ENCODE measurements at places on chromosomes 2 and 18.

- DNase-seq = no peak
Measured at GRCh38 chr2:18719978-18720775, 130.8 kb upstream of the NT5C1B start.

- no peak for DNase-seq
Measured at GRCh38 chr2:154911729-154912128, 213.2 kb downstream of the KCNJ3 start.

- no peak for DNase-seq
Measured at GRCh38 chr18:27227721-27228120, 42.6 kb upstream of the CHST9 start.

GRCh38 chr2:214484239-214484638 is 73.4 kb downstream of the VWC2L start:
- DNase-seq = no peak

DNA sequence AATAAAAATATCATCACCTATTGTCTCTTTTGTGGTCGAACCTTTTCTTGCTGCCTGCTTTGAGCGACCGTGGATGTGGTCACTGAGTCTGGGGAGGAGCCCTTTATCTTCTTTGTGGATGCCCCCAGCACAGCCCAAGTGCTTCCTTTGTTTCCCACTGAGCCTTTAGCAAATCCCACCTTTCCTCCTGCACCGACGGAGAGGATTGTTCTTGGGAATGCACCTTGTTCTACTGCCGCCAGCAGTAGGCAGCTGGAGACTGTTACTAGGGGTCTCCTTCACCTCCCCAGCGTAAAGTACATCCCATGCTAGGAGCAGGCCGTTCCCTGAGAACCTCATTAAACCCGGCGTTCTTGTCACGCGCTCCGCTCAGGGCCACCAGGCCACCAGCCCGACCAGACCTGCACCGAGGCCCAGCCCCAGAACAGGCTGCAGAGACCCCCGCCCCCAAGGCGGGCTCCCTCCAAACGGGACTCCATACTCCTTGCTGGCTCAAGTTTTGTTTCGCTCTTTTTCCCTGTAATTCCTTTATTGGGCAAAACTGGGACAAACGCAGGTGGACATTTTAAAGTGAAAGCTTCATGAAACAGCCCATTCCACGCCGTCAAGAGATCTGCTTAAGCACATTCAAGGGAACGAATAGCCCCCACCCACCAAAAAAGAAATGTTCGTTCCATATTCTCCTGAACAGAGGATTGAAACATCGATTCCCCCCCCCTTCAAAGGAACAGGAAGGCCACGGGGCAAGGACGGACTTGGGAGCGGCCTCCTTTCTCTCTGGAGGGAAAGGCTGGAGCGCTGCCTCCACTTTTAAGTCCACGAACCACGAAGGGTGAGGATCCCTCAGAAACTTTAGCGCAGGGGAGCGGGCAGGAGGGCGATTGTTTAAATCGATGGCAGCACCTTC is 1.1 kb upstream of the MAT2A start:
- no peak for DNase-seq

- no peak for DNase-seq
Measured at GRCh38 chr2:98473995-98474780, 29.5 kb downstream of the INPP4A start.

GRCh38 chr18:72197591-72197990 is 346.6 kb downstream of the CBLN2 start:
- no peak for DNase-seq

GRCh38 chr2:170420961-170421687 is 243.2 kb downstream of the MYO3B start:
- no peak for DNase-seq

GRCh38 chr2:31770741-31771140 is 190.0 kb upstream of the SRD5A2 start:
- DNase-seq = no peak

GRCh38 chr2:225431105-225431863 is 31.8 kb downstream of the NYAP2 start:
- DNase-seq = no peak

DNA sequence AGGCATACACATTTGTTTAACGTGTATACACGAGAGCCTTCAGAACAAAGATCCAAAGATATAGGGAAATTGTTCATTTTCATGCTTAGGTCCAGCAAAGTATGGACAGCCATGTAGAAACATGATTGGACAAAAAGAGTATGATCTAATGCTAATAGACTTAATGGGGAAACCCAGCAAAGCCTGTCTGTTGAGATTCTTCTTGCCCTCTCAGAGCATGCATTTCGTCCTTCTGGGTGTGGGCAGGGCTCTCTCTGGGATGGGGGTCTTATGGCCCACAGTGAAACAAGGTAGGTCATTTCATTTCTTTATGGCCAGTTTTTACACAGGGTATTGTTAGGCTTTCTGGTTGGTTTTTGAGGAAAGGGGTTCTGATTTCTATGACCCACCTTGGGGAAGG is 124.4 kb downstream of the COMMD1 start:
- DNase-seq = no peak

GRCh38 chr2:188668017-188668680 is 306.0 kb upstream of the COL3A1 start:
- no peak for DNase-seq

- DNase-seq = no peak
Measured at GRCh38 chr18:11553098-11553940, 56.1 kb upstream of the SLC35G4 start.

DNA sequence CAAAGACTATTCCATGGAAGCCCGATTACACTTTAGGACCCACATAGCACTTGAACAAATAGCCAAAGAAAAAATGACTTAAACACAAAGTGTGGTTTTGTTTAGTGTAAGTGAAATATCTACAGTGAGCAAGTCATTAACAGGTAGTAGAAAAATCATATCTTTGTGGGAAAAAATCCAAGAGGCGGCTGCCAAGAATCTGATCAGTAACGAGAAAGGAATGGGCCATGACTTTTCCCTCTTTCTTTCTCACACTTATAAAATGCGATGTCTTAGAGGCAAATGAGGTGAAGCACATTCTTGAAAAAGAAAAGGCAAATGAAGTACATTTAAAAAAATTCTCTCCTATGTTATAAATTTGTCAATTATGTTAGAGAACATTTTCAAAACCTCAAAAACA is 12.9 kb upstream of the GEMIN6 start:
- DNase-seq = no peak

DNA sequence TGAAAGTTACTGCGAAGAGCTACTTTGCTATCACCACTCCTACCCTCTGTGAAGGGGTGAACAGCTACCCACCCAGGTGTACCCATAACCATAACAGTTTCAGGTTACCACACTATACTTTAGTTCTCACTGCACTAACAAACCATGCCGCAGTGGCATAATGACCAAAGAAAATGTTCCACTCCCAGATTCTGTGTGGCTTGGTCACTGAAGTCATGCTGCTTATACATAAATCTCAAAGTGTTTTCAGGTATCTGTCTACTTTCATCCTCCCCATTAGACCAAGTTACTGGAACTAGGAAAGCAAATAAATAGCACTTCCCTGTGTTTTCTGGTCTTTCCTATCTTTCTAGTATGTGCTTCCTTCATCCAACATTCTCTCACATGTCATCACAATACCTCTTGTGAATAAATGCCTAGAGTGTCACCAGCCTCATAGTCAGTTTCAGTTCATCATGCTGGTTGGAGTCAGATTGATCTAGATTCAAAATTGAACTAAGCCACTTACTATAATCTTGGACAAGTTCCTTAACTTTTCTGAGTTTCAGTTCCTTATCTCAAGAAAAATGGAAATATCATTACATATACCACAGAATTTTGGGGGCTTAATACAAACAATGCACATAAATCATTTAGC is 293.6 kb downstream of the FSIP2 start:
- DNase-seq = no peak

DNA sequence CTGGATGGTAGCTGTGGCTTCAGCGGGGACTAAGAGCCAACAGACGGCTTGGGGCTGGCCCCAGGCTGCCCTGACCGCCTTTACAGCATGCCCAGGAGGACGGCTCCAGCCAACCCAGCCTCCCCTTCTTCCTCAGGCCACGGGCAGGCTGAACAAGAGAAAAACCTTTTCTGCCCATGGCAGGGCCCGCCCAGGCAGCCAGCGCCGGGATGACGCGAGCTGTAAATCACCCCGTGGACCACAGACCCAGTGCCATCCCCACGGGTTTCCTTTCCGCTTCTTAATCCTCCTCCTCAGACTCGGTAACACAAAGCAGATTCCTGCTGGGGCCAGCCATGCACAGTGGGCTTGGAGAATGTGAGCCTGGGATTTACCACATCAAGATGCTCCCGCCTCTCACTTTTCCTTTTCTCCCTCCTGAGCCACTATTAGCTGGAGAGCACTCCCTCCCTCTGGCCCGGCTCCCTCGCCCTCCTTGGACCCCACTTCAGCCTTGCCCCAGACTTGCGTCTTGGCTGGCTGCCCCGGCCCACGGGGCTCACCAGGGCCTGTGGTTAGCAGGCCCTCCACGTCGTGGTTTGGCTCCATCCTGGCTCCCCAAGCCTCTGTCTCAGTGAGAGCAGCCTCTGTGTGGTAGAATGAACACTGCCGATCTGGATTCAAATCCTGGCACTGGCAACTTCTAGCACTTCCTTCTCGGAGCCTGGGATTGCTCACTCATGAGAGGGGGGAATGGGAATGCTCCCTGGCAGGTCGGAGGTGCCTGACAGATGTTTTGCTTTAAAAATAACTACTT is 31.4 kb downstream of the ATOH8 start:
- DNase-seq = no peak

DNA sequence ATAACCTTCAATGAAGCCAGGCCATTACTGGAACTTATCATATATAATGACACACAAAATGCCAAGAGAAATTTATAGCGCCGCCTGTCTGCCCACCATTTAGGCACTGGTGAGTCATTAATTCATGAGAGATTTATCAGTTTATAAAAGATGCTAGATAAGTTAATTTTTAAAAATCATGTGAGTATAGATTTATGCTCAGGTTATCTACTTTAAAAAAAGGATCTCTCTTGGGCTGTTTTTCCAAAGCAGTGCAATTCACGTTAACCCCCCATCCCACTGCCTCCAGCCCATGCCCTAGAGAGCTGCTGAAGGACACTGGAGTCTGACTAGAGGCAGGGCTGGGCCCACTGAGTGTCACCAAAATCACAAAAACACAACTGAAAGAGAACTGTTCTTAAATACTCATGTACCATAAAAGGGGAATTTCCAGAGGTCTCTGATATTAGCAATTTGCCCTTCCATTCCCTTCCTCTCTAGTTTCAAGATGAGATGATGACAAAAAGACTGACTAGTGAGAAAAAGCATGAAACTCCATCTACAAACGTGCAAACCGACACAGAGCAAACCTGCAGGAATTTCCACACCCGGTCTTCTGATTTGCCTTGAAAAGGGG is 160.8 kb downstream of the BCL2 start:
- DNase-seq = peak; percentile 52

DNA sequence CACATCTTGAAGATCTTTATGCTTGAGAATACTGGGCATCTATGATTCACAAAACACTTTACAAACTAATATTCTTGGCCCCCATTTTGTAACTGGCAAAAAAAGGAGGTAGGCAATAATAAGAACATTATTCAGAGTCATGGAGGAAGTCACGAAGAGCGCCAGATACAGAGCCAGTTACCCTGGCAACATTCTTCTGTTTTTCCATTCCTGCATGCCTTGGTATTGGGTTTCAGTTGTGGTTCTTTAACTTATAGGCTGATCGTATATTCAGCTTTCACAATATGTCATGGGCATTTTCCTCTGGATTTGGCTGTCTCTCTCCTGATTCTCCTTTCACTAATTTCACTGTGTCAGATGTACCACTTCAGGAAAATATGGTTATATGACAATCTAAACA is 234.7 kb downstream of the HRH4 start:
- DNase-seq = no peak

GRCh38 chr2:3257826-3258225 is 119.8 kb downstream of the EIPR1 start:
- no peak for DNase-seq

GRCh38 chr2:222102575-222103349 is 196.0 kb downstream of the PAX3 start:
- DNase-seq = no peak

DNA sequence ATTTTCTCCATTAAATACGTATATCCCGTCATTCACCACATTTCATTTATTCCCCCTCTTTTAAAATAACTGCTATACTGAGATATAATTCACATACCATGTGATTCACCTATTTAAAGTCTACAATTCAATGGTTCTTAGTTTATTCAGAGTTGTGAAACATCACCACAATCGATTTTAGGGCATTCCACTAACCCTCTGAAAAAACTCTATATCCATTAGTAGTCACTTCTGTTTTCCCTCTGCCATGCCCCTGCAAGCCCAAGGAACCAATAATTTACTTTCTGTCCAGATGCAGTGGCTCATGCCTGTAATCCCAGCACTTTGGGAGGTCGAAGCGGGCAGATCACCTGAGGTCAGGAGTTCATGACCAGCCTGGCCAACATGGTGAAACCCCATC is 95.5 kb upstream of the FZD5 start:
- no peak for DNase-seq

GRCh38 chr2:11541693-11542274 is 7.9 kb downstream of the GREB1 start:
- DNase-seq = no peak

- DNase-seq = no peak
Measured at GRCh38 chr2:10229462-10230099, 73.1 kb upstream of the HPCAL1 start.

- DNase-seq = no peak
Measured at GRCh38 chr2:200220251-200220650, 86.2 kb upstream of the SPATS2L start.

DNA sequence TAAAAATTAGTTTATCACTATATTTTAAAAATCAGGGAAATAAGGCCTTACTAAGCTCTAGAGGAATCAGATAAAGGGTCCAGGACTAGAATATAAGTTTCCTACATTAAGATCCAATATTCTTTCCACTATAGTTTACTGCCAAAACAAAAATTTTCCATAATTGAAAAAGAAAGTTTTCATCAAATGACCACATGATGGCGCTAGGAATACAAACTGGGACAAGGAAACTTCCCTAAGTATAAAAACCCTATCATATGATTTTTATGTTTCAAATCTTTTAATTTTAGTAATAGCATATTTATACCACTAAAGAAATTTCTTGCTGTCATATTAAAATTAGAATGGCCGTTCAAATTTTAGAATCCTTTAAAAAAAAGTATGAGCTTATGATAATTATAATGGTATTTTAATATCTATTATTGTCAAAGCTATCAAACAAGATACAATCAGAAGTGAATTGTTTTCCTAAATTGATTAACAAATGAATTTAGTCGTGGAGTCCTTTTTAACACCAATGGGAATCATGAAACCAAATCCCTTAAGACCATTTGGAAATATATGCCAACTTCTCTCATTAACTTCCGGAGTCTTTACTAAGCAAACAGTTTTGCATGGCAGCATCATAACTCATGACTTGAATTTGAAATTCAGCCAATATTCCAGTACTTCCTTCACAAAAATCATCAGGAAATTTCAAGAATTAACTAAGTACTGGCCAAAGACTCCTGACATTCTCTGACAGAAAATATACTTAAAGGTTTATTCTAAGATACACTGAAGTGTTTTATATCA is 70.3 kb downstream of the SCN1A start:
- DNase-seq = no peak

DNA sequence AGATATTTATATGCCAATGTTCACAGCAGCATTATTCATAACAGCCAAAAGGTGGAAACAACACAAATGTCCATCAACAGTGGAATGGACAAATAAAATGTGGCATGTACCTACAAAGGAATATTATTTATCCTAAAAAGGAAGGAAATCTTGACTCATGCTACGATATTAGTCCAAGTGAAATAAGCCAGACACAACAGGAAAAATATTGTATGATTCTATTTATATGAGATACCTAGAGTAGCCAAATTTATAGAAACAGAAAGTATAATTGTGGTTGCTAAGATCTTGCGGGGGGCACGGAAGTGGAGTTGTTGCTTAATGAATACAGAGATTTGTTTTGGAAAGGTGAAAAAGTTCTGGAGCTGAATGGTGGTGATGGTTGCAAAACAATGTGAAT is 33.0 kb upstream of the CCDC150 start:
- DNase-seq = no peak
